ENCODE measurements at places on chromosomes 12 and 14. TPM values are rescaled to one million over a fixed set of nuclear protein-coding genes. Genes with fewer than 3 reads are reported as not detected.

DNA sequence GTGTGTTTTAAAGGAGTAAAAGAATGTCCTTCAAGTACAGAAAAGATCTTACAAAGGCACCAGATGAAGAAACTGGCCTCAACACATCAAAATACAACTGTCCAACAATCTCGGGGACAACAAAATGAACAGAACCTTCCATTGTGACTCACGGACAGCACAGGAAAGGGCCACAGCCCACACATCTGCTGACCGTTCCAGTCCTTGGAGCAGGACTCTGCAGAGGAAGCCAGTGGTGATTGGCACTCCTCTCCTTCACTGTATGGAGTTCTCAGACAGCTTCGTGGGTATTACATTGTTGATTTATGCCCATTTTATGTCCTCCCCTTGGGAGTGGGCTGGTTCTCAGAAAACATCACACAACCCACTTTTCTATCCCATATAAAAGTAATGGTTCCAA, 32.5 kb upstream of the TC2N start:
- no peak for DNase-seq
- no peaks in the 10 kb centered on the region for H3K27me3 ChIP-seq
- H3K4me1 ChIP-seq = no peaks in the 10 kb centered on the region
- no peak overlapping the region for H3K27ac ChIP-seq
- no peak overlapping the region for H3K4me3 ChIP-seq

GRCh38 chr12:77163074-77164038, 98.0 kb upstream of the E2F7 start:
- no peak overlapping the region for H3K27ac ChIP-seq
- no peaks in the 10 kb centered on the region for H3K36me3 ChIP-seq
- no peak for DNase-seq
- no peaks in the 10 kb centered on the region for H3K27me3 ChIP-seq
- H3K4me1 ChIP-seq = no peaks in the 10 kb centered on the region
- no peak overlapping the region for H3K4me3 ChIP-seq

DNA sequence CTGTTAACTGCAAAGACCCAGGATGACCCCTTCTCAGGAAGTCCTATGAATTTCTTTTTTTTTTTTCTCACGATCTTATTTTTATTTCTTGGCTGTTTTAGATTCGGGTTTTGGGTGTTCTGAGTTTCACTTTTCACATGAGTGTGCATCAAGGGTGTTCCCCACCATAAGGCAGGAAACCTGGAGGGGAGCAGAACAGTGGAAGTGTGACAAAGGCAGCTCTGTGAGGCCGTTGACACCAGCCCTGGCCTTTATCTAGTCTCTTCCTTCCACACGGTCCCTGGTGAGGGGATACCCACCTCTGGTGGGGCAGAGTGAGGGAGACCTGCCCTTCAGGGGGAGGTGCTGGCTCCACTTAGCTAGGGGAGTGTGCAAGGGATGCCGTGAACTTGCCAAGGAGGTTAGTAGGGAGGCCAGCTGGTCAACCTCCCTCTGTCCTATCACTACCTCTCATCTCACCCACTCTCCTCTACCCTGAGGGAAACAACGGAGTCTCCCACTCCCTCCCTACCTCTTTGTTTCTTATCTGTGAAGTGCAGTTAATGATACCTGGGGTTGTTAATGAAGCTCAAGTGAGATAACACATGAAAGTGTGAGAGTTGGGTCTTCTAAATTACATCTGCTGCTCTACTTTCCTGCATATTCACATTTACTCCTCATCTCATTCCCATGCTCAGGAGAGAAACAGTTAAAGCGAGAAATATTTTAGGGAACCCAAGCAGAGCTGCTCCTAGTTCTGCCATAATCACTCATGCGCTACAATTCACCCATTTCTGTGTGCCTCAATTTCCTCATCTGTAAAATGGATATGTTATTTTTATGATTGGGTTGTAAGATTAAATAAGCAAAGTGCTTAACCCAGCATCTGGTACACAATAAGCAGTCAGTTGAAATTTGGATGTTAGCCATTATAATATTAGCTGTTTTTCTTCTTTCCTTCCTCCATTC, 4.4 kb upstream of the GALNT6 start:
- no peak for DNase-seq
- no peaks in the 10 kb centered on the region for H3K27me3 ChIP-seq
- peak overlapping the region; percentile 24 for H3K27ac ChIP-seq
- peaks cover 26% of the 10 kb centered on the region for H3K4me1 ChIP-seq
- H3K36me3 ChIP-seq = peaks cover 2% of the 10 kb centered on the region

DNA sequence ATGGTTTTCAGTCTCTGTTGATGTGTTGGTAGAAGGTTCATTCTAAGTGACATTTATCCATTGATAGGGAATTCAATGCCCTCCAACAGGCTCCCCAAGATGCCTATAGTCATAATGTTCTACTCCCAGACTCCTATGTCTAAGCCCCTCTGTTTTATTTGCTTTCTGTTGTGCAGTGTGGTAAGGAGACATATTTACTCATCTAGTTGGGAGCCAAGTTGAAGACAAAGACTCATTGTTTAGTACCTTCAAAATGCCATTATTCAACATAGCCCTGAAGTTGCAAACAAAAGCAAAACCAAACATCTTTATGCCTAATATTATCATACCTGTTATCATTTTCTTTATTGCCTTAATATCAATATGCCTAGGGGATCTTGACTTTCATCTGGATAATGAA, 302.1 kb downstream of the RMST start:
- H3K36me3 ChIP-seq = no peaks in the 10 kb centered on the region
- no peaks in the 10 kb centered on the region for H3K27me3 ChIP-seq

DNA sequence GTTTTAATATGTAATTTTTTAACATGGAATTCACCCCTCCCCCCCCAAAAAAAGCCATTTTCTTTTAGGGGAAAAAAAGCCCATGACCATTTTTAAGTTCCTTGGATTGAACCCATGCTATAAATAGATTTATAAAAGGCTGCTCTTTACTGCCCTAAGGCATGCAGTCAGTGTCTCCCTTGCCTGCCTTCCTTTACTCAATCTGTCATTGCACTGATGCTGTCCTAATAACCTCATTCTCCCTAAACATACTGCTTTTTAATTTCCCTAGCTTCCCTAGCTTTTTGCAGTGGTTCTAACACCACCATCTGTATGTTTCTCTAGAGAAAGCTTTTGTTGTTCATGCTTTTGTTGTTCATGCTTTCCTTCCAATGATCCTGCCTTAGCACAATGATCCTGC, 83.0 kb downstream of the SLC2A13 start:
- H3K36me3 ChIP-seq = no peaks in the 10 kb centered on the region
- H3K27ac ChIP-seq = no peak overlapping the region
- H3K27me3 ChIP-seq = no peaks in the 10 kb centered on the region
- no peak overlapping the region for H3K4me3 ChIP-seq

KCNA1 gene
- total RNA-seq = not detected

DNA sequence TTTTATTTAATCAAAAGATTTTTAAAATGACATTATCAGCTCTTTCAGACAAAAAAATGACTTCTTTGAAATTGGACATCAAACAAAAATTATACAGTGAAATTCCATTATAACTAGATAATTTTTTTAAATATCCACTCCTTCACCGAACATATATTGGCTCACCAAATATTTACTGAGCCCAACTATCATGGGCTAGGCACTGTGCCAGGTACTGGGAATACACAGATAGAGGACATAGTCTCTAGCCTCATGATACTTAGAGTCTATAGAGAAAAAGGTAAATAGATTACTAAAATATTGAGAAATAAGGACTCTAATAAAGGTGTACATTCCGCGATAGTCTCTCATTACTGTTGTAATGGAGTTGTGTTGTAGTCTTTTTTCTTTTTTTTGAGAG, 219.9 kb downstream of the SEC23A start:
- H3K4me1 ChIP-seq = no peaks in the 10 kb centered on the region
- H3K27me3 ChIP-seq = no peaks in the 10 kb centered on the region
- no peak overlapping the region for H3K27ac ChIP-seq
- H3K4me3 ChIP-seq = no peak overlapping the region

HOXC4 gene
- 0.26 TPM for total RNA-seq

DNA sequence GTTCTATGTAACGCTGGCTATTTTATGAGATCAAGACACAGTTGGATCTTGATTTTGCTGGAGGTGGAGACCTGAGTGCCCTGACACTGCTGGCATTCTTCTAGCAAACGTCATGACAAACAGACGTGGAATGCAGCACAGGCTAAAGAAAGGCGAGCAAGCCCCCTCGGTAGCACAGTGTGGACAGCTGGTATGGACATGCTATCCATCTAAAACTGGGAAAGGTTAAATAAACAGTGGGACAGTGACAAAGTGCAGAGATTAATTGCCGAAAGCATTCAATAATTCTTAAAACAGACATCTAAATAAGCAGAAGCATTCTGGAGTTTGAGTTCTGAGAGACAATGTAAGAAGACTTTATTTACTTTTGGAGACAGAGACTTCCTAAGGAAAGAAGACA, 237.2 kb downstream of the FBXL14 start:
- H3K4me1 ChIP-seq = peaks cover 10% of the 10 kb centered on the region
- H3K27ac ChIP-seq = no peak overlapping the region
- no peaks in the 10 kb centered on the region for H3K27me3 ChIP-seq
- no peaks in the 10 kb centered on the region for H3K36me3 ChIP-seq

- H3K36me3 ChIP-seq = no peaks in the 10 kb centered on the region
- peak overlapping the region; percentile 56 for H3K27ac ChIP-seq
- H3K27me3 ChIP-seq = no peaks in the 10 kb centered on the region
Measured at GRCh38 chr14:65103150-65103760, 938 bp upstream of the MAX start.

ASCL1 gene
- total RNA-seq = not detected

DNA sequence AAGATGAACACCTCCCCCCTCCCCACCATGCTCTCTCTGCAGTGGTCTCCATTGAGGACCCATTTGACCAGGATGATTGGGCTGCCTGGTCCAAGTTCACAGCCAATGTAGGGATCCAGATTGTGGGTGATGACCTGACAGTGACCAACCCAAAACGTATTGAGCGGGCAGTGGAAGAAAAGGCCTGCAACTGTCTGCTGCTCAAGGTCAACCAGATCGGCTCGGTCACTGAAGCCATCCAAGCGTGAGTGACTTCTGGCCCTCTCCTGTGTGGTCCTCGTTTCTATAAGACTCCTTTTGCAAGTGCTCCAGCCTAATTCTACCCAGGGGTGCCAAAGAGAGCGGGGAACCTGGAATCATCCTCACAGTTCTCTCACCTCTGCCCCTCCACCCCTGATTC, 6.2 kb upstream of the ATN1 start:
- no peak for DNase-seq
- no peak overlapping the region for H3K4me3 ChIP-seq
- no peak overlapping the region for H3K27ac ChIP-seq

- DNase-seq = no peak
- no peak overlapping the region for H3K27ac ChIP-seq
- no peaks in the 10 kb centered on the region for H3K36me3 ChIP-seq
- no peak overlapping the region for H3K4me3 ChIP-seq
- H3K27me3 ChIP-seq = no peaks in the 10 kb centered on the region
Measured at GRCh38 chr12:67712011-67712410, 63.5 kb downstream of the DYRK2 start.

DNA sequence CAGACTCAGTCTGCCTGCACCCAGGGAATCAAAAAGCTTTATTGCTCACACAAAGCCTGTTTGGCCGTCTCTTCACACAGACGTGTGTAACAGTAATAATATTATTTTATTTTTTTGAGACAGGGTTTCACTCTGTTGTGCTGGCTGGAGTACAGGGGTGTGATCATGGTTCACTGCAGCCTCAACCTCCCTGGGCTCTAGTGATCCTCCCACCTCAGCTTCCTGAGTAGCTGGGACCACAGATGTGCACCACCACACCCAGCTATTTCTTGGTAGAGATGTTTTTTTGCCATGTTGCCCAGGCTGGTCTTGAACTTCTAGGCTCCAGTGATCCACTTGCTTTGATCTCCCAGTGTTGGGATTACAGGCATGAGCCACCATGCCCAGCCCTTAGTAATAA, 88.4 kb upstream of the DCD start:
- H3K4me3 ChIP-seq = no peak overlapping the region
- H3K36me3 ChIP-seq = no peaks in the 10 kb centered on the region
- no peak for DNase-seq
- no peak overlapping the region for H3K27ac ChIP-seq

- DNase-seq = no peak
- H3K36me3 ChIP-seq = no peaks in the 10 kb centered on the region
- no peak overlapping the region for H3K4me3 ChIP-seq
- H3K27ac ChIP-seq = no peak overlapping the region
- H3K4me1 ChIP-seq = no peaks in the 10 kb centered on the region
Measured at GRCh38 chr12:62827042-62827441, 107.9 kb downstream of the PPM1H start.

LRRIQ1 gene
- total RNA-seq = under 0.01 TPM

DNA sequence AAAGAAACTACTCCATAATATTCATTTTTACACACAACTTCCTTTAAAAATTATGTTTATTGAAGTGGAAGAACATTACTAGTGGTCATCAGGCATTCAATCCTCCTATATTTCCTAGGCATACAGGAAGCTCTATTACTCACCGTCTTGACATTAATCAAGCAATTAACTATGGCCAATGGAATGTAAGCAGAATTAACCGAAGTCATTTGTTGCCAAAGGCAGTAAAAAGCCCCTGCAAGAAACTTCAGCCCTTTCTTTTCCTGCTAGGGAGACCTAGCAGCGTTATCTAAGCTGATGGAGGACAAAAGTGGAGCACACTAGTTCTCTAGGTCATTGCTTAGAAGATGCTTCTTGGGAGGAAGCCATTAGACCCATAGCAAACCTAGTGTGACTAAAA, 399.6 kb downstream of the KCNH5 start:
- no peak overlapping the region for H3K4me3 ChIP-seq
- H3K4me1 ChIP-seq = no peaks in the 10 kb centered on the region
- H3K27me3 ChIP-seq = no peaks in the 10 kb centered on the region
- H3K27ac ChIP-seq = no peak overlapping the region
- H3K36me3 ChIP-seq = no peaks in the 10 kb centered on the region
- DNase-seq = peak; percentile 51

GRCh38 chr12:117686911-117687377, 281.8 kb downstream of the KSR2 start:
- peaks cover 10% of the 10 kb centered on the region for H3K4me1 ChIP-seq
- H3K4me3 ChIP-seq = no peak overlapping the region
- H3K36me3 ChIP-seq = no peaks in the 10 kb centered on the region
- no peak overlapping the region for H3K27ac ChIP-seq
- no peak for DNase-seq
- H3K27me3 ChIP-seq = no peaks in the 10 kb centered on the region

RASSF9 gene
- 0.77 TPM for total RNA-seq

- peak; percentile 42 for DNase-seq
- no peaks in the 10 kb centered on the region for H3K36me3 ChIP-seq
- H3K4me1 ChIP-seq = no peaks in the 10 kb centered on the region
Measured at GRCh38 chr14:68193970-68194681, 374.5 kb downstream of the RAD51B start.

DNA sequence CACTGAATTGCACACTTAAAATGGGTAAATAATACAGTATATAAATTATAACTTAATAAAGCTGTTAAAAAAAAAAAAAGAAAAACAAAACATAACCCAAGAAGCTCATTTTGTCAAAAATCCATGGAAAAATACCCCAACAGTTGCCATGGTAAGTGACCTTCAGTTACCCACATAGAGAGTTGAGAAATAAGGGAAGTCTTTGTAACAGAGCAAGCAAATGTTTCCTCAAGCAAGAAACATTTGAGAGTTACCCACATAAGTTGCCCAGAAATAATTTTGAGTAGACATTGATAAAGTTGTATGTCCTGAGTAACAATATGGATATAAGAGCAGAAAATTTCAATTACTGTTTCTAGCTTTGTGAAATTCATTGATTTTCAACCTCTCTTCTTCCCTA, 227.4 kb downstream of the CCDC59 start:
- H3K4me1 ChIP-seq = no peaks in the 10 kb centered on the region
- DNase-seq = no peak
- no peak overlapping the region for H3K4me3 ChIP-seq
- H3K27me3 ChIP-seq = no peaks in the 10 kb centered on the region
- no peaks in the 10 kb centered on the region for H3K36me3 ChIP-seq

- peak; percentile 81 for DNase-seq
- no peak overlapping the region for H3K4me3 ChIP-seq
- H3K4me1 ChIP-seq = peaks cover 7% of the 10 kb centered on the region
- H3K27ac ChIP-seq = peak overlapping the region; percentile 55
- peaks cover 23% of the 10 kb centered on the region for H3K36me3 ChIP-seq
Measured at GRCh38 chr14:103688906-103689902, 26.0 kb downstream of the XRCC3 start.
